ENCODE measurements at places on chromosomes 5 and 9.

DNA sequence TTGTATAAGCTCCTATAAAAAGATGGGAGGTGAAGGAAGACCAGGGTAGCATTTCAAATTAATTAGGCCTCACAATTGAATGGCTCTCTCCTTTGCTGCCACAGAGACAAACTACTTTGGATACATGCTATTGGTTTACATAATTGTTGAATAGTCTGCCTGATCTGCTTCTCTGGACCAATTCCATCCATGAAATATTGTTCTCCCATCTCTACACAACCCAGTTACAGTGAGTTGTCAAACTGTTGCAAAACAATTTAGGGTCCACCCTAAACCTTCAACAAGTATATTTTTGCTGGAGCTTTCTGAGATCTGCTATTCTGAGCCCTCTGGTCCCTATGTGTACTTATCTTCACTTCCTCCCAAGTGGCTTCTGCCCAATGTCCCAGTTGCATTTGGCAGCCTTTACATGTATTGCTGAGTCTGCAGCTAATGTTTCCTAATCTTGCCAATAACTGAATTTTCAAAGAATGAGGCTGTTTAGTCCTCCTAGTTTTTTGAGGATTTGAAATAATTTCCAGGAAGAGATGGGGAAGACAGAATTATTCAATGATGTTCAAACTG lies 38.9 kb downstream of the AGTPBP1 start:
- no peak for DNase-seq

- no peak for DNase-seq
Measured at GRCh38 chr9:78930281-78930680, 633.4 kb downstream of the PSAT1 start.

DNA sequence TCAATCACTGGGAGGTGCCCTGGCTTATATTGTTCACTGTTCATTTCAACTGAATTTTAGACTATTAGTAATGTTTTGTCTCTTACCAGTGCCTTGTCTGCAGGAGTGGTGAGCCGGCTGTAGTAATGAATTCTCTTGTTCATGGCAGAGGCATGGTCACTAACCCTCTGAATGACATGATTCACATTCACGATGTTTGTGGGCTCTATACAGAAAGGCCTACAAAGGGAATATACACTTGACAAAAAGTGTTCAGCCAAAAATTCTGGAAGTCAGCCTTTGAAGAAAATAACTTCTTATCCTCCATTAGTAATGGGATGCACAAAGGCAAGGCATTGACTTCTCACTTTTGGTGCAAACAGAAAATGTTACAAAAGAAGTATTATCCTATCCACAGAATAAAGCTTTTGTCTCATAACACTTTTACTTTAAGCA lies 39.6 kb downstream of the SLC38A9 start:
- no peak for DNase-seq

- no peak for DNase-seq
Measured at GRCh38 chr5:1291611-1292080, 3.2 kb downstream of the TERT start.

- no peak for DNase-seq
Measured at GRCh38 chr5:73827106-73827450, 201.1 kb downstream of the ARHGEF28 start.

GRCh38 chr9:97548819-97549540 lies 47.5 kb downstream of the TMOD1 start:
- DNase-seq = no peak

DNA sequence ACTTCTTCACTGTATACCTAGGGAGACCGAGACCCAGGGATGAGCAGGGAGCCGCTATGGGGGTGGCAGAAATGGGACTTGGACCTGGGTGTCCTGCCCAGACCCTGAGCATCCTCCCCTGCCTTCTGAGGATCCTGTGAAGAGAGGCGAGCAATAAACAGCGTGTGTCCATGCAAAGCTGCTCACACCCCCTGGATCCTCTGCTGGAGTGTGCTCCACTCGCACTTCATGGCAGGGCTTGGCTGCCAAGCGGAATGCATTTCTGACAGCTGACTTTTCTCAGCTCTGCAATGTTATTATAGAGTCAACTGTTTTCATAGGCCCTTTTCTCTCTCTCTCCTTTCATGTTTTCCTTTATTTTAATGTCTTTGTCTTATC lies 31.0 kb upstream of the ALDH1B1 start:
- no peak for DNase-seq

All from KG1 (cell line).